Naive thymus-derived CD4-positive, alpha-beta T cell (primary cell): ENCODE measurements at places on chromosomes 5 and 9.

GRCh38 chr5:111135946-111136345 lies 43.8 kb downstream of the WDR36 start:
- DNase-seq: no peak

GRCh38 chr5:177354711-177355110 lies 3.0 kb upstream of the RGS14 start:
- DNase-seq: no peak

DNA sequence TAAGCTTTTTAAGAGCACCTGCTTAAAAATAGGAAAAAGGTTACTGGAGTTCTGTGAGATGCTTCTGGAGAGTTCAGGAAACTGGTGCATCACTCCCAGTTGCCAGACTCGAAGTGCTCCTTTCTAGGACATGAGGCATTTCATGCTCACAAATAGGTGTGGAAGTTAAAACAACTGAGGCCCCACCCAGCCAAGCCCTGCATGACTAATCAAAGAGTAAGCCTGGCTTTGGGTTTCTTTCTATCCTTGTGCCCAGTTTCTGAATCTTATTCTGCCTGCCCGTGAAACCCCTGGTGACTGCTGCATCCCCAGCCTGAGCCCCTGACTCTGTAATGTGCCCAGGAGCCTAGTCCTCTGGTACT lies 7.7 kb downstream of the SPINK9 start:
- DNase-seq: no peak

GRCh38 chr9:96203867-96204501 lies 98.0 kb downstream of the HSD17B3 start:
- no peak for DNase-seq

DNA sequence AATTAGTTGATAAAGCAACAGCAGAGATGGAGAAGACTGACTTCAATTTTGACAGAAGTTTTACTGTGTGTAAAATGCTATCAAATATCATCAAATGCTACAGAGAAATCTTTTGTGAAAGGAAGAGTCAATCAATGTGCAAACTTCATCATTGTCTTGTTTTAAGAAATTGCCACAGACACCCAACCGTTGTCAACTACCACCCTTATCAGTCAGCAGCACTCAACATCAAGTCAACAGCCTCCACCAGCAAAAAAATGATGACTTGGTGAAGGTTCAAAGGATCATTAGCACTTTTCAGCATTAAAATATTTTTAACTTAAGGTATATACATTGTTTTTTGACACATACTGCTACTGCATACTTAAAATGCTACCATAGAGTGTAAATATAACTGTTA lies 888.8 kb downstream of the CDH18 start:
- DNase-seq: no peak

- DNase-seq: no peak
These were observed 47.4 kb downstream of the NDUFS4 start for GRCh38 chr5:53607886-53608285.

DNA sequence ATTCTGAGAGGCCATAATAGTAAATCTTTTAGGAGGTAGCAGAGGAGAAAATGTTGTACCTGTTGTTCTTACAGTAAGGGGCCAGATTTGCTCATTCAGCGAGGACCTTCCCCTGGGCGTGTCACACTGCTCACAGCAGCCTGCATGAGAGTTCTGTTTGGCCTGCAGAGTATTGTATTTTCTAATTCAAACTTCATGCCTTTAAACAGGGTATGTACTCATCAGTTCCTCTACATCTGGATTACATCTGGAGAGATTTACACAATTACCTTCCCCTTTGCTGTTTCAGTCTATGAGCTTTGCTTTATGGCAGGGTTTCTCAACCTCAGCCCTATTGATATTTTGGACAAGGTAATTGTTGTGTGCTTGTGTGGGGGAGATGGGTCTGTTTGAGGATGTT lies 170.9 kb upstream of the STK32A start:
- no peak for DNase-seq

DNA sequence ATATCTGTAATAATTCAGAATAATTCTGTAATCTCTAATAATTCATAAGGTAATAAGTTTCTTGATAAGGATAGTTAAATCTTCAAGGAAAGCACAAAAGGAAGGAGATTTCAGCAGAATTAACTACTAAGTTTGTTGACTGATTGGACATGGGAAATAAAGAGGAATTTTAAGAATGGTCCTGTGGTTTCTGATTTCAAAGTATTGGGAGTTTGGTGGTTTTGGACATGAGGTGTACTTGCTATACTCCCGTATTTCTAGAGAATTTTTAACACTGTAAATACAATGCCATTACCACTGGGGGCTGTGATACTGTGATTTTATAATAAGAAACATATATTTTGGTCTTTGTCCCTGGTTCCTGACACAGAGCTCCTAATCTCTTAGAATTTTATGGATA lies 123.9 kb downstream of the UNC13B start:
- DNase-seq: no peak
